OCI-M1 (cell line): ENCODE measurements at places on chromosomes 12 and 14.

DNA sequence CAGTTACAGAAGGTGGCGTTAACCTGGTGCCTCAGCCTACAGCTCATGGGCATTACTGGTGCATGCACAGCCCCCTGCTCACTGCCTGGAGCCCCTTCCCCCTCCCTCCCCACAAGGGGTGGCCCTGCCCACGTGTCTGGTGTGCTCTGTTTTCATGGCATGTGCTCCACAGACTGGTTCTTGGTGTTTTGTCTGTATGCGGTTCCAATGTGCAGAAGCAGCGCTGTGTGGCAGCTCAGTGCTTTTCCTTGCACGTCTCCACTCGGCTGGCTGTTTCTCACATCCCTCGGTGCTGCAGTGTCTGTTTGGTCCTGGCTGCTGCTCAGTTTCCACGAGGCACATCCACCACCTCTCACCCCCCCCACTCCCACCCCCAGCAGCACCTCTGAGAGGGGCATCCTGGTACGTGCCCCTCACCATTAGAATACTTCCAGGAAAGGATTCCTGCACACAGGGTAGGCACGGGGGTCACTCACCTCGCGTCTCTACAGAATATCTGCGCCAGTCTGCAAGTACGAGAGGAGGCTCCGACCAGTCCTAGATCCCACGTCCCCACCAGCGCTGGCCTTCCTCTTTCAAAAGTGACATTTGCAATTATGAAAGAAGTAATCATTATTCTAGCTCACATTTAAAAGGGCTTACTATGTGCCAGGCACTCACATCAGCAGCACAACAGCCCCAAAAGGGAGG is 27.1 kb downstream of the DIO3 start:
- DNase-seq = no peak

DNA sequence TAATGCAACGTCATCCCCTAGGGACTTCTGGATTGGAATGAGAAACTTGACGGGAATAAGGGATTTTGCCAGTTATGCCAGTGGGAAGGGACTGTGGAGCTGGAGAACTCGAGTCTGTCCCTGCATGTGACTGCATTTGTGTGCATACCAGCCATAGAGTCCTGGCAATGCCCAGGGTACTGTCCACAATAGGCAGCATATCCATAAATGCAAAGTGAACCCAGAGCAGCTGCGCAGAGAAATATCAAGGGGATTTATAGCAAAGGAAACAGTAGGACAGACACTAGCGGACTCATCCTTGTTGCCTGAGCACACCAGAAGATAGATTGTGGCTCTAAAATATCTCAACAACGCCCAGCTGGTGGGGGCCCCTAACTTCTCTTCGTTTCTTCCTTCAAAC is 247.1 kb upstream of the SRRM4 start:
- no peak for DNase-seq

GRCh38 chr14:26427097-26427496 is 170.7 kb downstream of the NOVA1 start:
- DNase-seq = no peak

DNA sequence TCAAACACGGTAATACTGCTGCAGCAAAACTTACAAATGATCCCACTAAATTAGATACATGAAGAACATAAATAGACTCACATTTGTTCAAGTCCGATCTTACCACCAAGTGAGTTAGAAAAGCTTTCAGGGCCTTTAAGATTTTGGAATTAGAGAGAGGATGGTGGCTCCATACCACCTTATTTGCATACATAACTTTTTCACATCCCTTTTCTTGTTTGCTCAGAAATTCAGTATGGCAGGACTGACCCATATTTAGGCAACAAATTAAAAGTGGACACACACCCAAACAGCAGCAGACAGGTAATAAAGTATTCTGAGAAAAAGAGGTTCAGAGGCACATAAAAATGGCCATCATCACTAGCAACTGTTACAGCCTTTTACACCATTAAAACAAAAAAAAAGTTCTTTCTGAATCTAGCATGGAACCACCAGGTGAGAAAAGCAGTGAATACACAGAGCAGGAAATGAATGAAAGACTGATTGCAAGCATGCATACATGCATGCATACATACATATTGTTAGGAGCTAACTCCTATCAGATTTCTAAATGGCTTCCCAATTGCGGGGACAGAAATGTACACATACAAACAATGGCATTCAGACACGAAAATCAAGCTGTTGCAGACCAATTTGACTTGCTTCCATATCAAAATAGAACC is 23.3 kb downstream of the STXBP6 start:
- no peak for DNase-seq

DNA sequence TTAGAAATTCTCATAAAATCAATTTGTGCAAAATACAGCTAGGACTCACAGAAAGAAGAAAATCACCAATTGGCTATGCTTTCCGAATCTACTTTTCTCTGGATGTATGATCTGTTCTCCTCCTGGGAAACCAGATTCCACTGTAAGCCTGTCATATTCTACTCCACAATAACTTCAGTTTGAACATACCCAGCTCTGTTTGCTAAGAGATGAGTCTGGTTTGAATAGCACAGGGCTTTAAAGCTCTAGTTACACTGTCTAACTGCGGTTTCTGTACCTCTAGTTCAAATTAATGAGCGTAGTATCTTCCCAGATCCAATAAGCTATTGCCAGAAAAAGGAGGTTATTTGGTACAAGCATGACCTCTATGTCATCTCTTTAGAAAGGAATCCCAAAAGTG is 270.1 kb downstream of the DAD1 start:
- DNase-seq = no peak

GRCh38 chr14:98186140-98186539 is 1085.9 kb downstream of the BCL11B start:
- no peak for DNase-seq

DNA sequence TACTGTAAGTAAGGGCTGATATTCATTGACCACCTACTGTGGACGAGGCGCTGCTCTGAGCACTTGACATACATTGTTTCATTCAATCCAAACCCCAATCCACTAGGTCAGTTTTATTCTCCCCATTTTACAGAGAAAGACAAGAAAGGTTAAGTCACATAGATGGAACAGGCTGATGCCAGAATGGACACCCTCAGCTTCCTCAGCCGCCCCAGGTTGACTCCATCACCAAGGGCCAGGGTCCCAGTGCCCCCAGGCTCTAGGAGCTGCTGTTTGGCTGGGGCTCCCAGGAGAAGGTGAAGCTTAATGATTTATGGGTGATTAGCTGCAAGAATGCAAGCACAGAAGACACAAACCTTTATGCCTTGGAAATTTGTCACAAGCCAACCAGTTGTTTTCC is 671 bp upstream of the AQP2 start:
- no peak for DNase-seq

DNA sequence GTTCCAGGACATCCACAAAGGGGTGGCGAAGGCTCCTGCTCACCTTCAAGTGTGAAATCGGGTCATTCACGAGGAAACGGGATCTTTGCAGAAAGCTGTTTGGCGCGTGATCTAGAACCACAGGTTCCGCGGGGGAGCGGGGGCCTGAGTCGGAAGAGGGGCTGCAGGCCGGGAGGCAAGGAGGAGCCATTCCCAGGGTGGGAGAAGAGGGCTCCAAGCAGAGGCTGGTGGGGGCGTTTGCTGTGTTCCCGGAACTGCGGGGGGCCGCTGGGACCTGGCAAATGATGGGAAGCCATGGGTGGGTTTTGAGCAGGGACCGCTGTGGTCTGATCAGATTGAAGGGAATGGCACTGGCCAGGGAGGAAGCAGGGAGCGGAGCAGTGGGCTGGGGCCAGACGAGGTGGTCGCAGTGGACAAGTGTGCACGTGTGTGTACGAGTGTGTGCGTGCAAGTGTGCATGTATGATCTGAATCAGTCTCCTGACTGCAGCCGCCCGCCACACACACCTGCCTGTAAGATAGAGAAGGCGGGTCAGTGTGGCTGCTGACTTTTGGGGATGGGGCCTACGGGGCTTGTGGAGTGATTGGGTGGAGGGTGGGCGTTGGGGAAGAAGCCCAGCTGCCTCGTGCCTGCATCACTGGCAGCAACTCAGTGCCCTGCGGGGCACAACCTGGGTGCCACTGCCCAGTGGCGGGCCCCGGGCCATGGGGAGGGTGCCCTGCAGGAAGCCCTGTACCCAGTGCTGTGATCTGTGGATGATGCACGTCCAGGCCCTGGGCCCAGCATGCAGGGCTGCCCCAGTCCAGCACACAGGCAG is 141.9 kb downstream of the KIF26A start:
- no peak for DNase-seq

DNA sequence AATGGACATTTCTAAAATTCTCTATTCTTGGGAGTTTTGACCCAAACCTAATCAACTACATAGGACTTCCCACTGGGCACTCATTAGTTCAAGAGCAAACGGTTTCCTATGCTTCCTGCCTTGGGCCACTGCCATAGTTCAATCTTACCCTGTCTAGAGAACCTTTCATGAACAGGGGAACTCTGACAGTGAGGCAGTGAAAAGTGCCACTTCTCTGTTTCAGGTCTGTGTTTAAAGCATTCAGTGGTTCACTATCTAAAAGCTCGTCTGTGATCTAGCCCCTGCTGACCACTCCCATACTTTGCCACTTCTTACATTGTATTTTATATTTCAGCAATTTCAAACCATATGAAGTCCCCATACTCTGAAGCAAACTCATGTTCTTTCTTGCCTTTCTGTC is 122.7 kb upstream of the IGF1 start:
- peak; percentile 8 for DNase-seq

DNA sequence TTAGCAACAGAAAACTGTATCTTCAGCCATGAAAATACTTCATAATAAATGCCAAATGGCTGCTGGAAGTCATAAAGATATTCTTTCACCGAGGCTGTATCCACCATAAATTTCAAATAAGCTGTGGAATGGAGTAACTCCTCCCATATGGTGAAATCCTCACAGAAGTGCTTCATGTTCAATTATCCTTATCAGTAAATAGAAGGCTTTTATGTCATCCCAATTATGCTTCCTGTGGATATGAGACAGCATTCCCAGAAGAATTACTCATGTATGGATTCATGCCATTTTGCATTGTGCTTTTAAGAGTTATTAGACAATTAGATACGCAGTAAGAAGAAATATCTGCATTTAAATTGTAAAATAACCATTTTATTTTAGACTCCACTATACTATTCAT is 99.0 kb downstream of the RTN1 start:
- DNase-seq = peak; percentile 24

GRCh38 chr12:100391856-100392255 is 35.0 kb downstream of the SLC17A8 start:
- DNase-seq = peak; percentile 45
